ENCODE measurements at places on chromosomes 11 and 22.
A peak's percentile ranks its signal among the peaks of the same experiment; 100 is the strongest.

DNA sequence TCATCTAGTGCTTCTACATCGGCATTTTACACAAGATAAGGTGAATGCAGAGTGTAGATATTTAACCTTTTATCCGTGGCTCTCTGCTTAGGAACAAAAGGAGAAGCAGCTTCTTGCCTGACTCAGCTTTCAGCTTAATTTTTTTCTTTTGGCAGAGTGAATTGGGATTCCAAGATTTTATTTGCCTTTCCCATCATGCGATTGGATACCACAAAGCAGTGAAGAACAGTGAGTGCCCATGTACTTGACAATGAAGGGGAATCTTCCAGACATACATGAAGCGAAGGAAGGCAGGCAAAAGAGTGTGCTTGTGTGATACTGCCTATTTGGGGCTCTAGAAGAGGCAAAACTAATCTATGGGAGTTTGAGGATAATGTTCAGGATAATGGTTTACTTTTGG, 17.0 kb upstream of the CHKA start:
- DNase-seq, result no peak

- no peak for DNase-seq
Observed at GRCh38 chr11:119624629-119625028, 104.4 kb downstream of the NECTIN1 start.

DNA sequence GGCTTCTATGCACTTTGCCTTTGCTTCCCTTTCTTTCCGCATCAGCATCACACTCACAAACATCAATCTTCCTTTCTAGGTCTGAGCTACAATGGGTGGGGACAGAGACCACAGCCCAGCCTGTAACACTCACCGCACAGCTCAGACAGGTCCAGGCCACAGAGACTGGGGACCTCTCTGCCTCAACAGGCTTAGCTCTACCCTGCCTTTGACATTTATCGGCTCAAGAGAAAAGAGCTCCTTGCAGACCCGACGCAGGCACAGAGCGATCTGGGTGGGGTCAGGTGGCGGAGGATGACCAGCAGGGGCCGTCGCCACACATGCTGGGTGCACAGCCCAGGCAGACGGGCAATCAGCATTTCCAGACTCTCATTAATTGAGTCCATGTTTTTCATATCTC, 837.3 kb downstream of the TBC1D22A start:
- no peak for DNase-seq

DNA sequence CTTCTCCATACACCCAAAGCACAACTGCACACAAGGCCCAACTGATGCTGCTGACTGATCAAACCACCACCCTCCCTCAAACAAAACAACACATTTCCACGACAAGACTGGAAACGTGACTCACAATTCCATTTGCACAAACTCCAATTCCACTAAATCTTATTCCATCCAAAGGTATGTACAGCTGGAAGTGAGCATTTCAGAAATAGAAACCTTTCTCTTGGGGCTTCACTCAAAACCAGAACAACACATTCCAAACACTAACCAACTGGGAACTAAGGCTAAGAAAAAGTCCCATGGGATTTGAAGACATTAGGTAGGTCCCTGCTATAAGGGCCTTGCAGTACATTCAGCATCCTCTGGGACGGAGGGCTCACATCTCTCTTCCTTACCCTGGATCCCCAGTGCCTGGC, 19.6 kb downstream of the MORC2 start:
- DNase-seq, result peak; percentile 48

DNA sequence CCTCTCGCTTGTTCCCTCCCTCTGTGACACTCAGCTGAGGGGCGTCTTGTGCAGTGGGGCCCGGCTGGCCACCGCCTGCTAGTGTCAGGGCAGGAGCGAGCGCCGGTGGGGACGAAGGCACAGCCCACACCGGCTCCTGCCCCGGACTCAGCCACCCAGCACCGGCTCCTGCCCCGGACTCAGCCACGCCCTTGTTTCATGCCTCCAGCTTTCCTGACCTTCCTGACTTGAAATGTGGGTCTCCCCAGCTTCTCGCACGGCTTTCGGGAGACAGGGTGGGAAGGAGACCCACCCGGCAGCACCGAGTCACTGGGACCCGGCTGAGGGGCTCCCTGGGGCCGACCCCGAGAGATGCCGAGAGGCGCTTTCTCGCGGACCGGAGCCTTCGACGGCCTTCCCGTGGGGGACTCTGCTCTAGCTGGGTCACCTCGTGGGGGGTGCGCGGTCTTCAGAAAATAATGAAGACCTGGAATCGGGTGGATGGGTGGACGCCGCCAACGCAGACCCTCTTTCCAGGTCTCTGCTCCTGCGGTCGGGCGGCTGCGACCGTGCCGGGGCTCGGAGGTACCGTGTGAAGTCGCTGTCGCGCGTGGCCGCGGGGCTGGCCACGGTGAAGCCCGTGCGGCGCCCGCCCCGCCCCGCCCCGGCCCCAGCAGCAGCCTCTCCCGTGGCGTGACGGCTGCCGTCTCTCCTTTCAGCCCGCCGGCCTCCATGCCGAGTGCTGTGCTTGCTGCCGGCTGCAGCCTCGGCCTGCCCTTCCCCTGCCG, 10.2 kb downstream of the GLB1L2 start:
- no peak for DNase-seq

- peak; percentile 90 for DNase-seq
Observed at GRCh38 chr22:29780748-29781676, 13.8 kb downstream of the UQCR10 start.

DNA sequence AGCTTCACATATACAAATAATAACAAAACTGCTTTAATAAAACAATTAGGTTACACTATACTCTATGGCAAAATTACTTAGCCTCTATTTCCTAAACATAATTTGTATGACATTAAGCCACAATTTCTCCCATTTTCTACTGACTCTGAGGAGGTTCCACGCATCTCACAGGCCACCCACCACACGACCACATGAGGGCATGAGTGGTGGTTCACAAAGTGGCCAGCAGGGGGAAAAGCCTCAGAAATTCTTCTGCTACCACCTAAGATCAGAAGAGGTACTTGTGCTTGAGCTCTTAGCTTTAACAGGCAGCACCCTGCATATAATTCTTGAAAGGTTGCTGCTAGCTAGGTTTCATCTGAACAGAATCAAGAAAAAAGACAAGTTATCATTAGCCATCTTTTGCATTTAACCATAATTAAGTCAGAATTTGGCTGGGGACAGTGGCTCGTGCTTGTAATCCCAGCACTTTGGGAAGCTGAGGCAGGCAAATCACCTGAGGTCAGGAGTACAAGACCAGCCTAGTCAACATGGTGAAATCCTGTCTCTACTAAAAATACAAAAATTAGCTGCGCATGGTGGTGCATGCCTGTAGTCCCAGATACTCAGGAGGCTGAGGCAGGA, 7.7 kb downstream of the LPXN start:
- peak; percentile 55 for DNase-seq

GRCh38 chr11:102610200-102610599, 14.9 kb downstream of the MMP20 start:
- no peak for DNase-seq

DNA sequence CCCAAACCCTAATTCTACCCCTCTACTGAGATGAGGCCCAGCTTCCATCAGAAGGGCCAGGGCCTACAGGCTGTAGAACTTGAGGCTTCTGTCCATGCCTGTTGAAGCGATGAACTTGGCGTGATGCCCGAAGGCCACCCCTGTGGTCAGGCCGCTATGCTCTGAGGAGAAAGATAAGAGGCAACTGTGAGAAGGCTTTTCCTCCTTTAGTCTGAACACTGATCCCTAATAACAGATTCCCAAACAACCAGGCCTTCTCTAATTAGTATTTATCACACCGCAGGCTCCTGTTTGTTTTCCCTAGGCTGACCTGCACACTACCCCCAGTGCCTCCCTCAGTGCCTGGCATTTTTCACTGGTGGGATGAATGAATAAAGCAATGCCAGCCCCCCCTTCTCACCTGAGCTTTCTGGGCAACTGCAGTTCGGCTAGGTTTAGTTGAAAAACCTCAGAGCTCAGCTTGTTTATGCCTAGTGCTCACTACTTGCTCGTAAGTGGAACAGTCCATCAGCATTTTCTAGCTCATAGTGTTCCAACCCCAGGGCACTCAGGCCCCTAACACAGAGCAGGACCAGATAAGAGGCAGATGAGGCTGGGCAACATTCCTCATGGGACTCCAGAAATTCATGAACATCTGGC, 15.2 kb downstream of the PRPF19 start:
- DNase-seq, result no peak

DNA sequence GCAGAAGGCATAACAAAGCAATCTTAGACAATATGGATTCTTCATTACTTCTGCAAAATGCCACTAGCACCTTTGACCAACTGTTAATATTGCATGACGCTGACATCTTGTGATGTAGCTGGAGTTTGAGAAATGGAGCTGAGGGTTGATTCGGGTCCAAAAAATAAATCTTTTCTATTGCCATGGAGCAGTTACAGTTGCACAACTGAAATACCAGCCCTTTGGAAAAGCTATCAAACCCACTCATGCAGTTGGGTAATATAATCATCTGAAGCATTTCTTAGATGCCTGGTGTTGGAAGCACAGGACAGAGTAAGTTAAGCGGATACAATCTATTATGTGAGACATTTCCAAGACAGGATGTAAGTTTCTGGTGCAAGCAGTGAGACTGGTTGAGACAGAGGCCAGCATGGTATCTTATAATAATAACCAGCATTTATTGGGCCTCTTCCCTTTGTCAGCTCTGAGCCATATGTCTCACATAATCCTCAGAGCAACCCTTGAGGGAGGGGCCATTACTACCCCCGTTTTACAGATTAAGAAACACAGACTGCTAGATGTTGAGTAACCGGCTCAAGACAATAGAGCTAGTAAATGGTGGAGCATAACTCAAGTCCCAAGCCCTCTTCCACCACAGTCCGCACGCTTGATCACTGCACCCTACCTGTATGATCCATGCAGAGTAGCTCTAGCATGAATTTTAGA, 74.9 kb upstream of the CAPRIN1 start:
- peak; percentile 12 for DNase-seq

DNA sequence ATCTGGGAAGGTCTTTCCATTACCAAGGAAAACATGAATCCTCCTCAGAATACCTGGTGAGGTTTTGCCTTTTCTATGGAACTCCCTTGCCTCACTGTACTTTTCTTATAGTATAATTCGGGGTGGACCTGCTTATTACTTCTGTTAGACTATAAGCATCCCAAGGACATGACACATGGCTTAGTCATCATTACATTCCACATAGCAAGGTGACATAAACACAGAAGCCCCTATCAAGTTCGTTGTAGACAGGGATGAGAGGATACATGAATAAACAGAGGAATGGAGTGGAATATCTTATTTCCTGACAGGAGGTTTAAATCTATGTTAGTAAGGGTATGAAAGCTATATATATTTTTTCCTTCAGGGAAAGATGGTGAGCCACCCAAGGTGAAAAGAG, 532.2 kb upstream of the CCDC90B start:
- DNase-seq, result peak; percentile 7

DNA sequence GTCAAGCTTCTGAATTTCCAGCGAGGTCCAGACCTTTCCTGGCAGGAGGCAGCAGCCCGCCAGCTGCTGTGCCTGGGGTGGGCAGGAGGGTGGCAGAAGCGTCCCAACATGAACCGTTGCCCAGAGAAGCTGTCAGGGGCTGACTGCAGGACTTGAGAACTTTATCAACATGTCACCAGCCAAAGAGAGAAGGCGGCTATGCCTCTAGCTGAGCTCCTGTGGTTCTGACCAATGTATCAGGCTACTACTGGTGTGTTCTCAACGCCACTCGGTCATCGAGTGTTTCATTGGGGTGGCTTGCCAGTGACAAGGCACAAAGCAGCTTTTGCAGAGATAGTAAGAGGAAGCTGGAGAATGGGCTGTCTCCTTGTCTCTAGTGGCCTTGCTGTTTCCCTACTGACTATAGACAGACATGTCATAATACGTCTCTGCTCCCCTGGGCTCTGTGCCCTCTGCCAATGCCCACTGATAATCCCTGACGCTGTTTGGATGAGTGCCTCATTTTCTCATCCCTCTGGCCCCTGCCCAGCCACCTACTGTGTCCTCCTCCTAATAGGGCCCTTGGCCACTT, 17.6 kb upstream of the ASCC2 start:
- no peak for DNase-seq
